Effector CD4-positive, alpha-beta T cell (primary cell): ENCODE measurements at places on chromosomes 3 and 15.
A peak's percentile ranks its signal among the peaks of the same experiment; 100 is the strongest.

DNA sequence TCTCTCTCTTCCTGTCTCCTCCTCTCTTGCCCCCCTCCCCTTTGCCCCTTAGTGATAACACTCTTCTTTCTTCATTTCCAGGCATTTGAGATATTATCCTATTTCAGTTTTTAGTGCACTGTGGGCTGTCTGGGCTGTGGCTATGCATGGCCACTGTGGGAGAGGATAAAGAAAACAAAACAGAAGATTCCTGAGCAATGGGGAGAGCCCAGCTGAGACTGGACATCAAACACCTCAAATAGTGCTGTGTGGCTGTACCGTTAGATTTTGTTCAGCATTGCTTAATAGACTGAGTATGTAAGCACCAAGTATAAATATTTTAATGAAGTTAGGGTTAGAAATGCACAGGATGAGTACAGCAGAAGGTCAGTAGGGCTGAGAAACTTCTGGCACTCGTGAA lies 7.9 kb upstream of the GBE1 start:
- DNase-seq = no peak

DNA sequence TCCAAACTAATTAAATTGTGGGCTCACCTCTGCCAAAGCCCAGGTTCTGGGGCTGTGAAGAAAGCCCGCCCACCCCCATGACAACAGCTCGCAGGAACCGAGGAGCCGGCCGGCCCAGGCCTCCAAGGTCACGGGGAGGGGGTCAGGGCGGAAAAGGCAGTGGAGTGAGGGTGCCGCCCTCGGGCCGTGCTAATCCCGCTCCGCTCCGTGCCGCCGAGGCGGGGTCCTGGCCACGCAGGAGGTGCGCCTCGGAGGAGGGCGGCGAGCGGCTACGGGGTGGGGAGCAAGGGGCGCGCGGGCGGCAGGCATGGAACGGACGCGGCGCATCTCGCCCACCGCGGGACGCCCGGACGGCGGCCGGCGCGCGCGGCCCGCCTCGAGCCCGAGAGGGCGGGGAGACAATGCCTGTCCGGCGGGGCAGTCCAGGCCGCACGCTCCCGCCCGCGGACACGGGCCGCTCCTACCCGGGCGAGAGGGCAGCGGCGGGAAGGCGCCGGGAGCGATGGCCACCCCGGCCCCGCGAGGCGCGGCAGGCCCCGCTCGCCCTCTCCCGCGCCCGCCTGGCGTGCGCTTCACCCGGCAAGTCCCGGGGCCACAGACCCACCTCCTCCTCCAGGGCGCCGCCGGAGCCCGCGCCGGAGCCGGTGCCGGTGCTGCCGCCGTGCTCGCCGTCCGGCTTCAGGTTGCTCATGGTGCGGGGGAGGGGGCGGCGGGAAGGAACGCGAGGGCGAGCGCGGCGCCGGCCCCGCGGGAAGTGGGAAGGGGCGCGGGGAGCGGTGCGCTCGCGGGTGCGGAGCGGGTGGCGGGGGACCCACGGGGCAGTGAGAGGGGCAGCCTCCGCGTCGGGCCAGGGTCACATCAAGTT lies 528 bp downstream of the RBPMS2 start:
- no peak for DNase-seq

DNA sequence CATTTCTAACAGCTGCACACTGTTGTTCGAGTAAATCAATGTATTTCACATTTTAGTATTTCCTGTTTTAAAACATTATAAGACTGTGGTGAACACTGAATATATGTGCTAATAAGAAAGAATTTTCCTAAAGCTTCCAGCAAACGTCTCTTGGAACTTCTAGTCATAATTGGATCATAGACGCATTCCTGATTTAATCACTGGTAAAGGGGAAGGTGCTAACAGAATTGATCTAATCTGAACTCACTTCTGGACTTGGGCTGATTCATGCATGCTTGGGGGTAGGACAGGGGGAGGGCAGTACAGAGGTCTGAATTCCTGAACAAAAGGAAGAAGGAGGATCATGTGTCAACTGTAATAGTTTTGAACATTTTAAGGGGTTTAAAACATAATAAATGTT lies 7.3 kb upstream of the LEKR1 start:
- DNase-seq = no peak

DNA sequence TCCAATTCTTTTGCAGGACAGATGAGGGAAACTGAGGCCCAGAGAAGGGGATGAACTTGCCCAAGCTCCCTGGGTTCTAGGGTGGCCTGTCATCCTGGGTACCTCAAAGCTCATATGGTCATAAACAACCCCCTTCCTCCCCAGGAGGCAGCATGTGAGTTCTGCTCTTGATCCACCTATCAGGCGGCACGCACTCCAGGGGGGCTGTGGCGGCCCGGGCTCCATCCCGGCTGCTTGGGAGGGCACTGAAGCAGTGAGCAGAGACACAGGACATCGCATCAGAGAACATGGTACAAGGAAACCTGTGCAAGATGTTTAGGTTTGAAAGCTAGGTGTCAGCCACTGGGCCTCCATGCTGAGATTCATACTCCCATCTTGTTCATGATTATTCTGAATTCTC lies 34.2 kb downstream of the CPN2 start:
- no peak for DNase-seq

GRCh38 chr3:127089486-127090145 lies 103.3 kb upstream of the PRR23E start:
- DNase-seq = no peak

GRCh38 chr3:178711753-178712152 lies 175.5 kb downstream of the KCNMB2 start:
- DNase-seq = no peak

- DNase-seq = no peak
Measured at GRCh38 chr3:33394403-33395054, 45.7 kb downstream of the UBP1 start.

GRCh38 chr15:65344214-65344913 lies 33.4 kb downstream of the IGDCC3 start:
- DNase-seq = no peak

- no peak for DNase-seq
Measured at GRCh38 chr3:60954048-60954447, 297.2 kb downstream of the FHIT start.

GRCh38 chr3:14925729-14926591 lies 21.4 kb upstream of the NR2C2 start:
- DNase-seq = no peak

DNA sequence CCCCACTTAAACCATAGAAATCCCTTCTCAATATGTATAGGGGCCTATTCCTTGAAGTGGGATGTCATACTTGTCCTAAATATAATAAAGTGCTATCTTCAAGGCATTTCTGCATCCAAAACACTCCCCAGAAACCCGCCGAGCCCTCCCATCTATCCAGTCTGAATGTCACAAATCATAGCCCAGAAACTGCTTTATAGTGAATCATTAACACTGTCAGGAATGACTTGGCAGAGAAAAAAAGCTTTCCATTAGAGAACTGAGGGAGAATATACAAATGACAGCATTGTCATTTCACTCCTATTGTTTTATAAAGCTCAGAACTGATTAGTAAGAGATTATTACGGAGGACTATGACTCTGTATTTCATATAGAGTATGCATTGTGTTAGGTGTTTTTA lies 48.4 kb upstream of the MEIS2 start:
- no peak for DNase-seq

- no peak for DNase-seq
Measured at GRCh38 chr15:80020731-80021130, 38.7 kb upstream of the ZFAND6 start.

- DNase-seq = no peak
Measured at GRCh38 chr15:98554272-98555172, 93.8 kb upstream of the IGF1R start.

DNA sequence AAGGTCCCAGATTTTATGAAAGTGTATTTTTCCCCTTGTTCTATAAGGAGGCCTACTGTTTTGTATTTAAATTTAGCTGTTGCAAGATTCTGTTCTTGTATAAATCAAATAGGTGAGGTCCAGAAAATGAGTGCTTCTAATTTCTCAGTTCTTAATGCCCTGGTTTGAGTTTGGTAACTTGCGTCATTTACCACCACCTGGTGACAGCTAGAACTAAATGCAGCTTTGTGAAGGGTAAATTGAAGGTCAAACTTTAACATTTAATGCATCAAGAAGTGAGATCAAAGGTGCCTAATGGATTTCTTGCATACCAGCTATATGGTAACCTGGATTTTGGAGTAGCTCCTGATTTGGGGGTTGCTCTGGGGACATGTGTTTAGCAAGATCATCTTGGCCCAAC lies 50.7 kb upstream of the POLR2M start:
- DNase-seq = no peak

- DNase-seq = no peak
Measured at GRCh38 chr3:48070030-48070429, 53.8 kb upstream of the MAP4 start.

- no peak for DNase-seq
Measured at GRCh38 chr3:82629937-82630336, 868.5 kb upstream of the GBE1 start.

DNA sequence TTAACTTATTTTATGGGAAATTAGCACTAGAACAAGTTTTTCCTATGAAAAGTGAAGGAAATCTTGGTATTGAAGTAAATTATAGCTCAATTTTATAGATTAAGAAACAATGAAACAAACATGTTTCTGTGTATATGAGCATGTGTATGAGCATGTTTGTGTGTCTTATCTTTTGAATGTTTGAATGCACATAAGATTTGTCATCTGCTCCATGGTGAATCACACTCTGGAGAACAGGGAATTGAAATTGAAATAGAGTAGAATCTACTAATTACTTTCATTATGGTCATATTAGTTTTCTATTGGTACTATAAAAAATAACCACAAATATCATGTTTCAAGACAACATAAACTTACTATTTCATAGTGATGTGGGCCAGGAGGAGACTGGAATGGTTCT lies 646.6 kb downstream of the OTOL1 start:
- no peak for DNase-seq

- no peak for DNase-seq
Measured at GRCh38 chr15:25094519-25094918, 139.7 kb downstream of the SNRPN start.

GRCh38 chr3:9903904-9904303 lies 1.3 kb downstream of the IL17RE start:
- DNase-seq = no peak

DNA sequence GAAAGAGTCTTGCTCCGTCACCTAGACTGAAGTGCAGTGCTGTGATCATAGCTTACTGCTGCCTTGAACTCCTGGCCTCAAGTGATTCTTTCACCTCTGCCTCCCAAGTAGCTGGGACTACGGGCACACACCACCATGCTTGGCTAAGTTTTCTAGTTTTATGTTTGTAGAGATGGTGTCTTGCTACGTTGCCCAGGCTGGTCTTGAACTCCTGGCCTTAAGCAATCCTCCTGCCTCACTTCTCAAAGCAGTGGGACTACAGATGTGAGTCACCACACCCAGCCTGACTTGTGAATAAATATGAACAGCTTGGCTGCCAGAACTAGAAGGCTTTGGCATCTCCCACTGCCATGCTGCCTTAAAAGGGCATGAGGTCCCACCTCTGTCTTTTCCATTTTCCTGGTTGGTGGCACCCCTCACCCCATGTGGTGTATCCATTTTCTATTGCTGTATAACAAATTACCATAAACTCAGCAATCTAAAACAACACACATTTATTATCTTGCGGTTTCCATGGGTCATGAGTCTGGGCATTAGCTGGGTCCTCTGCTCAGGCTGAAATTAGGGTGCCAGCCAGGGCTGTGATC lies 44.3 kb downstream of the PTPRG start:
- no peak for DNase-seq

GRCh38 chr15:92831655-92832328 lies 68.3 kb upstream of the CHD2 start:
- DNase-seq = peak; percentile 88

DNA sequence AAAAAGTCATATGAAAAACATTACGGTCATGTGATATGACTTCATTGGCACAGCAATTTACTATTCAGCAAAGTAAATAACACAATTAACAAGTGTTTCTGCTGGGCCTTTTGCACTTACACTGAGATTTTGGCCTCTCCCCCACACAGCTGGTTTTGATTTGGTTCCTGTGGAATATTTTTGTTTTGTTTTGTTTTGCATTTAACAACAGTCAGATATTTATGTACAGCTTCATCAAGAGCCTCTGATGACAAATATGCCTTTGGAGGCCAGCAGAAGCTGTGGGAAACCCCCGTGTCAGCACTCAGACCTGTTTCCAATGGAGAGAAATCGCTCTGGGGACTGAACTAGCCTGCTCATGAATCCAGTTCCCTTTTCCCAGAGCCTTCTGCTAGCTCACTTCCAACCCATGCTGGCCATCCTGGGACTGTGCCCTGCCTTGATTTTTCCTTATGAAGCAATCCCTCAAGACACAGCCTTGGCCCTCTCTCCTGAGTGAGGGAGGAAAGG lies 161.9 kb downstream of the ATG7 start:
- no peak for DNase-seq

- DNase-seq = no peak
Measured at GRCh38 chr3:58899159-58899952, 150.5 kb downstream of the CFAP20DC start.

DNA sequence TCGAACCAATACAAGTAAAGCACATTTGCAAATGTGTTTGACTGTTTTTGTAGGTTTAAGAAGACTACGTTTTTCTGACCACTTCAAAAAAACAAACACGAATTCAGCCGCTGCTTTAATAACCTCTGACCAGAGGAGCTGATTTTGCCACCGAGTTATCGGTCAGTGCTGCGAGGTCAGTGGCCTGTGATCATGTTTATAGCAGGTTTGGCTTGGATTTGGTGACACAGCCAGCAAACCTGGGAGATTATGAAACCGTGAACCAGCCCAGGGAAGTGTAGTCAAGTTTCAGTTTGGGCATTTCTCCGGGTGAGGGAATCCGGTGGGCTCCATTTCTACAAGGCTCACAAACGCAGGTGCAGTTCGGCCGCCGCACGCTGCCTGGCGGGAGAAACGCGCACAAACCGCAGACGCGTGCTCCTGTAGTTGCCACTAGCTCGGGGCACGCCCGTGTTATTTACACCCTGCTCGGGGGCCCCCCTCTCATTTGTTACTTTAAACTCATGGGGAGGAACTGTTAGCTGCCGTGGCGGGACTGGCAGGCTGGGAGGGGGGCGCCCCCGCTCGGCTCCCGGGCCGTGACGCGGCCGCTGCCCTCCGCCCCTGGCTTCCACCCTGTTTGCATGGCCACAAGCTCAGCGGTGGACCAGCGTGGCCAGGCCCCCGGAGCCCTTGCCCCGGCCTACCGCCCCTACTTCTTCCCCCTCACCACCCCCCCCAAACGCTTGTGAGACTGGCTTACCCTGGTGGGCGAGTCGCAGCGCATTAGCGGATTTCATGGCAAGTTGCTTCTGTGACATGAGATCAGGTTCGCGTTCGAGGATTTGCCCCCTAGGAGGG lies 13.6 kb upstream of the ONECUT1 start:
- DNase-seq = no peak

GRCh38 chr15:71577071-71577470 lies 233.3 kb upstream of the NR2E3 start:
- no peak for DNase-seq

- no peak for DNase-seq
Measured at GRCh38 chr3:191775451-191776233, 314.7 kb downstream of the PYDC2 start.
